ENCODE measurements at places on chromosomes 1 and 21.
A peak's percentile ranks its signal among the peaks of the same experiment; 100 is the strongest.

- DNase-seq: no peak
These were observed 131.1 kb downstream of the EVI5 start for GRCh38 chr1:92653605-92654381.

- DNase-seq: no peak
These were observed 36.5 kb downstream of the C4BPA start for GRCh38 chr1:207140536-207140935.

GRCh38 chr21:31555741-31556191 is 103.7 kb upstream of the SOD1 start:
- no peak for DNase-seq

- DNase-seq: no peak
These were observed 264.7 kb upstream of the ZRANB2 start for GRCh38 chr1:71345491-71345890.

- DNase-seq: peak; percentile 69
These were observed 829 bp downstream of the SPEN start for GRCh38 chr1:15848143-15848928.

GRCh38 chr1:221766210-221766609 is 24.3 kb upstream of the DUSP10 start:
- DNase-seq: no peak

Measured in NB4 (cell line).